CD4-positive, alpha-beta T cell treated with Interleukin-2 at 100 ng/mL for 4 hours (primary cell): ENCODE measurements at places on chromosomes 7 and 10.
A peak's percentile ranks its signal among the peaks of the same experiment; 100 is the strongest.

GRCh38 chr7:34131371-34131770, 226.0 kb downstream of the BMPER start:
- no peak for DNase-seq

GRCh38 chr10:51604579-51604978, 94.8 kb downstream of the CSTF2T start:
- no peak for DNase-seq

GRCh38 chr10:103053659-103054581, 135.8 kb downstream of the CNNM2 start:
- peak; percentile 75 for DNase-seq

GRCh38 chr7:90758933-90759562, 162.9 kb downstream of the CDK14 start:
- no peak for DNase-seq

DNA sequence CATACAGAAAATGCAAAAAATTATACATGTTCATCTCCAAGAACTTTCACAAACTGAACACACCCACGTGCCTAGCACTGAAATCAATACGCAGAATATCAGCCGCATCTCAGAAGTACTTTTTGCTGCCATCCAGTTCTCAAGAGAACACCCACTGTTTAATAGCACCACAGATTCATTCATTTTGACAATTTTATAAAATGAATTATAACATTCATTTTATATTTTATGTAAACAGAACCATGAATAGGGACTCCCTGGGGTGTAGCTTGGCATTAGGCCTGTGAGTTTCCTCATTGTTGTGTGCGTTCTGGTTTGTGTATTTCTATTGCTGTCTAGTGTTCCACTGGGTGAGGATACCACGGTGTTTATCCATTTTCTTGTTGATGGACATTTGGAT, 77.3 kb upstream of the PIP4K2A start:
- no peak for DNase-seq

GRCh38 chr7:37259319-37259821, 189.3 kb downstream of the ELMO1 start:
- no peak for DNase-seq

DNA sequence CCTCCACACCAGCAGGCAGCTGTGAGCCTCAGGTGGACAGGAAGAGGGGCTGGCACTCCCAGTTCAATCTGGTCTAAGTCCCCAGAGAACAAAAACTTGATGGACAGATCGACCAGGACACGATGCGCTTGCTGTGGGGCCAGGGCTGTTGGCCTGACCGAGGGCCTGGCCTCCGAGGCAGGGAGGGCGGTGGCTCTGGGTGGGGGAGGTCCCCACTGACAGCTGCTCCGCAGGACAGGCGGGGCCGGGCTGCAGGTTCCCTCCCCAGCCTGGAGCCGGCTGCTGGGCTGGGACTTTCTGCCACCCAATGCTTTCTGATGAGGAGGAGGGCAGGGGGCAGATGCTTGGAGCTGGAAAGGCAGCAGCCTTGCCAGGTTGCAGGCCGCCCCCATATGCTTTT, 37.4 kb upstream of the ADGRA1 start:
- no peak for DNase-seq

- no peak for DNase-seq
These were observed 4.0 kb downstream of the HECW1 start for GRCh38 chr7:43116451-43116850.

- no peak for DNase-seq
These were observed 89.8 kb downstream of the UNCX start for GRCh38 chr7:1322240-1323110.

DNA sequence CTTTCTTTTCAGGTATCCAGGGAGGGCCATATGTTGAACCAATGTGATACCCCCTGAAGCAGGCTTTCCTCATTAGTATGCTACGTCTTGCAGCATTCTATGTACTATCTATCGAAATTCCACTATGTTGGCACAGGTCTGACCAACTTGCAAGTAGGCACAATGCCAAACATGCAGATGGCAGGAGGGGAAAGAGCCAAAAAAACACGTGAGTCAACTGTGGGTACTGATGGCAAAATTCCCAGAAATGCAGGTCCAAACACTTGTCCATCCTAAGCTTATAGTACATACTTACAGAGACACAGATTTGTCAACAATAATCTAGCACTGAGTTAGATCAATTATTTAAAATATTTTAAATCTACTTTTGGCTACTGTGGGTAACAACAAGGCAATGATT, 394.9 kb downstream of the DGKB start:
- no peak for DNase-seq

DNA sequence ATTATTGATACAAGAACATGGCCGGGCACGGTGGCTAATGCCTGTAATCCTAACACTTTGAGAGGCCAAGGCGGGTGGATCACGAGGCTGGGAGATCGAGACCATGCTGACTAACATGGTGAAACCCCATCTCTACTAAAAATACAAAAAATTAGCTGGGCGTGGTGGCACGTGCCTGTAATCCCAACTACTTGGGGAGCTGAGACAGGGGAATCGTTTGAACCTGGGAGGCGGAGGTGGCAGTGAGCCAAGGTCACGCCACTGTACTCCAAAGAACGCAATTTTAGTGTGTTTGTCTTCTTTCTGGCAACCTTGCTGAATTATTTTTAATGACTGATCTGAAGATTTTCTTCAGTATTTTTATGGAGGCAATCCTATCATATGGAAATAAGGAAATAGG, 46.2 kb downstream of the IDE start:
- no peak for DNase-seq

DNA sequence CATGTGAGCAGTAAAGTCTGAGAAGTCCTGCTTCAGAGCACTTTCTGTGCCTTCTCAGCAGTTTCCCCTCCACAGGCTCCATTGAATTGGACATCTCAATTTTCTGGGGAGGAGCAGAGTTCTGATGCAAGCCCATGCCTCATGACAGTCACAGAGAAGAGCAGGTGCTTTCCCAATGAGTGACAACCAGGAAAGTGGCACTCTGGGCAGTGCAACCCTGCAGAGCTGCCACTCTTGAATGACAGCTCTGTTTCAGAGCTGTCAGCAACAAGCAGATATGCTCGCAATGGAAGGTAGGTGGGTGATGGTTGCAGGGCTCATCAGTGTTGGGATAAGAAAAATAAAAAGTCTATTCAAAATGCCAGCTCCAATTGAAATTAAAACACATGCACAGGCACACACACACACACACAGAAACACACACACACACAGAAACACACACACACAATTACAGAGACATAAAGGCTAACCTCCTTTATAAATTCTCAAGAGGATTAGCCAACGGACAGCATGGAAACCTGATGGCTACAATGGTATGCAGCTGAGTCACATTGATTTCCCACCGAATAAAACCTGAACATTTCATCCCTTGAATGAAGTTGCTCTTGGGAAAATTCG, 50.5 kb downstream of the C10orf67 start:
- DNase-seq, result no peak

DNA sequence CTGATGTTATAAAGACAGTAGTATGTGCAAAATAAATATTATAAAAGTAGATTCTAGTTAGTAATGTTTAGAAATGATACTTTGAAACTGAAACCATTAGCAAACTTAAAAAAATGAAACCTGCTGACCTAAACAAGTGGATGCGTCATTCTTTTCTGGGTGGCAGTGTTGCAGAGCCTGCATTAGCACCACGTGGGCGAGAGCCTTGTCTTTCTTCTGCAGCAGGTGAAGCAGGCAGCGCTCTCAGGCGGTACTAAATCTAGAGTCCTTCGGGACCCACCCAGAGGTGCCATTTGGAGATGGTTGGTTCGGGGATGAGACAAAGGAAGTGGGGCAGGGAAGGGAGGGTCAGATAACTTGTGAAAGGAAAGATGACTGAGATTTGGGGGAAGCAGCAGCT, 759.1 kb upstream of the IGFBP3 start:
- DNase-seq, result no peak

- no peak for DNase-seq
These were observed 29.3 kb upstream of the TMEM168 start for GRCh38 chr7:112819536-112819935.

- no peak for DNase-seq
These were observed 251.2 kb downstream of the ARHGAP12 start for GRCh38 chr10:31677195-31678138.

- no peak for DNase-seq
These were observed 6.9 kb upstream of the NUDCD3 start for GRCh38 chr7:44497155-44498027.

DNA sequence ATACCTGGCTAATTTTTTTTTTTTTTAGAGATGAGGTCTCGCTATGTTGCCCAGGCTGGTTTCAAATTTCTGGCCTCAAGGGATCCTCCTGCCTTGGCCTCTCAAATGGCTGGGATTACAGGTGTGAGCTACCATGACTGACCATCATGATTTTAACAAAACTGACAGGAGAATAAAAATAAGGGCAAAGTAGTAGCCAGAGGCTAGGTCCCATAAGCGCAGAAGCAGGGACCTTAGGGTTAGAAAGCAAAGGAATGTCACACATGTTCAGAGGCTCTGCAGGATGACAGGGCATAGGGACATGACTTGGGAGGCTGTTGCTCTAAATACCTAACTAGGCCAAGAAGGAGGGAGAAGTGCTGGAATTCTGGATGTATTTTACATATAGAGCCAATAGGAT, 5.1 kb upstream of the LIMK1 start:
- DNase-seq, result no peak
